Stimulated activated CD8-positive, alpha-beta memory T cell treated with anti-CD3 and anti-CD28 coated beads, Interleukin-4, amount 100 ng/mL, for 48 hours (primary cell): ENCODE measurements at places on chromosomes 5 and 9.

GRCh38 chr9:85909390-85909789 lies 31.6 kb upstream of the NAA35 start:
- DNase-seq = no peak

GRCh38 chr5:135557076-135557838 lies 21.5 kb upstream of the NEUROG1 start:
- DNase-seq = no peak

DNA sequence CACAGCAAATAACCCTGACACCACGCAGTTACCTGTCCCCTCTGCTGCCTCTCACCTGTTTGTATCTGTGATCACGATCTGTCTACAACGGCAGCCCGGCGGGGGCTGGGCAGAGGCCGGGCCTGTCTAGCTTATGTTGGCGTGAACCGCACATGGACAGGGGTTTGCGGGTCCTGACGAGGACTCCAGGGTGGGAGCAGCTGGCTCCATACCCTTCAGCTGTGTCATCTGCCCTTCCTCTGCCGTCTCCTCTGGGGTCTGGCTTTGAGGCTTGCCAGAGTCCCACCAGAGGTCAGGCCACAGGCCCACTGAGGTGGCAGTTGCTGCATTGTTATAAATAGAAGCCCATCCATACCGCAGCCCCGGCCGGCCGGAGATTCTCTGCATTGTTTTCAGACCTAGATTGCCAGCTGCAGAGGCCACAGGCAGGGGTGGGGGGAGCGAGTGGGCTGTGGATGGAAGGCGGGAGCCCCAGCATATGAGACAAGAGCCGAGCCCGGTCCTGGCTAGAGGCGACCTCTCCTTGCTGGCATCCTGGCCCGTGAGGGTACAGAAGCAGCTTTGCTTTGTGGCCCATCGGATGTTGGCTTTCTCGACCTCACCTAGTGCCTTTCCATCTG lies 37.8 kb downstream of the FAM78A start:
- DNase-seq = no peak

- DNase-seq = no peak
Observed at GRCh38 chr9:20997503-20998076, 33.9 kb downstream of the HACD4 start.

- DNase-seq = no peak
Observed at GRCh38 chr9:97981846-97982682, 1.1 kb upstream of the ANP32B start.

DNA sequence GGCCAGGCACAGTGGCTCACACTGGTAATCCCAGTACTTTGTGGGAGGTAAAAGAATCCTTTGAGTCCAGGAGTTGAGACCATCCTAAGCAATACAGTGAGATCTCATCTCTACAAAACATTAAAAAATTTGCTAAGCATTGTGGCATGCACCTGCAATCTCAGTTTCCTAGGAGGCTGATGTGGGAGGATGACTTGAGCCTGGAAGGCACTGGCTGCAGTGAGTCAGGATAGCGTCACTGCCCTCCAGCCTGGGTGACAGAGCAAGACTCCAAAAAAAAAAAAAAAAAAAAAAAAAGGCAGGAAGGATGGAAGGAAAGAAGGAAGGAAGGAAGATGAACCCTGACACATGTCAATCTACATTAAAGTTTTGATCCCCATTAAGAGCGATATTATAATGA lies 1452.2 kb upstream of the ACO1 start:
- no peak for DNase-seq

DNA sequence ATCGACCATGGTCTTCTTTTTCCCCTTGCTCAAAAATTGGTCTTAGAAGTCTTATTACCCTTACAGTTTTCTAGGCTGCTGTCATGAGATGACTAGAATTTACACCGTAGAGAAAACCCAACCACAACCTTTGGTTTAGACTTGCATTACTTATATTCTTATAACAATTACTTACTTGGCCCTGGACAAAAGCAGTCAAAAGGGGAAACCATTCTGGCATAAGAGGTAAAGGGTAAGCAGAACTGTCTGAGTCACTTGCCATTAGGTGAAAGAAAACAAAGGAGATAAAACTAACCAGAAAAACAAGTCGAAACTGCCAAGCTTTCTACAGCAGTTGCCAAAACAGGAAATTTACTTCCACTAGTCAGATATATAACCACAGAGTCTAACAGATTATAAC lies 17.9 kb downstream of the TMEM245 start:
- no peak for DNase-seq

- no peak for DNase-seq
Observed at GRCh38 chr5:39371367-39371635, 7.0 kb upstream of the C9 start.

GRCh38 chr9:105452185-105452584 lies 4.4 kb downstream of the FSD1L start:
- DNase-seq = no peak

DNA sequence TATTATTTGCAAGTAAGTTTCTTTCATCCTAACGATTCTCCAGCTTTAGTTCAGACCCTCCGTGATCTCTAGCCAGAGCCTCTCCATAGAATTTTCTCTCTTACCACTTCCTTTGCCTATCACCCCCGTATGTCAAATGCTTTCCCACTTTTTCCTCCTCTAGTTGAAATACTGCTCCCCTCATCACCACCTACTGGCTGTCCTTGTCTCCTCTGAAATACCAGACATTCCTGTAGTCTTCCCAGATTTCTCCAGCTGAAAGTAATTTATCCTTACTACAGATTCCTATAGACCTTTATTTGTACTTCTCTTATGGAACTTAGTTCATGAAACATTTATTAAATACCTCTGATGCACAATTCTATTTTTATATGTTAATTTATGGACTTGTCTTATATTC lies 36.0 kb upstream of the GLIPR2 start:
- DNase-seq = no peak

DNA sequence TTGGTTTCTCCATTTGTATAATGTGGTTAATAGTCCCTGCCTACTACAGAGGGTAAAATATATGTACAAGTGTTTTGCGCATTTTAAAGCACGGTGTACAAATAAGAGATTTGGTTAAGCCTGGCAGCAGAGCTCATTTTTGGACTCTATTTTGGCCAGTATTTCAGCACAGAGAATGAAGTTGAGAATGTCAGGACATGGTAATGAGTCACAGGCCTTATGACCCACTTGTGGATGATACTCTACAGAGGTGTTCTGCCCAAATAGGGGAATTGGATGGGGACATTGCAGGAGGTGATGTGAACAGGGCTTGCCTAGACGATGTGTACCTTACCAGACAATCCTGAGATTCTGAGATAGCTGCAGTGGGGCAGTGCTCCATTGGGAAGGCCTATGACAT lies 50.6 kb downstream of the MELK start:
- no peak for DNase-seq

- no peak for DNase-seq
Observed at GRCh38 chr9:137744632-137745183, 125.9 kb downstream of the EHMT1 start.

DNA sequence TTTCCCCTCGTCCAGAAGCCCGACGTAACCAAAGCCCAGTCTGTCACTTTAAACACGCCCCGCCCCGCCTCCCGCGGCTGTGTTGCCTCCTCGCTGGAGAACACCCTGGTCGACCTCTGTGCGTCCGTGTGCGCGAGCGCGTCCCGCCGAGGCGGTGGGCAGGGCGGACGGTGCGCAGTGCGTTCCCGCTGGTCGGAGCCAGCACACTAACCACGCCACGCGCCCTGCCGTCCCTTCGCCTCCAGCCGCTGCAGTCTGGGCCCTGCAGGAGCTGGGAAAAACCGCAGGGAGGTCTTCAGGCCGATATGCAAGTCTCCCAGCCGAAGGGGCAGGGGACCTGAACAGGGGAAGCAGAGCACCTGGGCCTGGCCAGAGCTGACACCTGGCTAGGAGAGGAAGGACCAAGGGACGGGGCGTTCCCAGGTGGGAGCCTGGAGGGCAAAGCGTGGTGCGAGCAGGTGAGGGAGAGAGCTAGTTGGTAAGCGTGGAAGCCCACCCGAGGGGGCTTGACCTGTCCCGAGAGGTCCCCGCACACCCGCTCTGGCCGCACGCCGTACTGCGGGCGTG lies 1.3 kb upstream of the PHPT1 start:
- DNase-seq = peak; percentile 91

DNA sequence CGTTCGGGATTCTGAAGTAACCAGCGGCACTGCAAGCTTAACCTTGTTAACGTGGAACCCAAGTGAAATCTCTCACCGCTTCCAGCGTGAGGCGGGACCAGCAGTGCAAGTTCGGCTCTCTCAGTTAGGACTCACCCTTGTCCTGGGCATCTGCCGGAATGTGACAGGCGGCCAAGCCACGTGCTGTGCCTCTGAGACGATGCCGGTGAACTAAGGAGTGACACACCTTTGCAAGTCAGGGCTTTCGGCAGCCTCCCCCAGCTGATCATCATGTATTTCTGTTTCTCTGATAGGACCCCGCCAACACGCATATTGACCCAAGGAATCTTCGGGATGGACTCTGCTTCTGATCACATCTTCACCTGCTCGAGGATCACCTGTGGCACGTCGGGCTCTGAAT lies 415.0 kb upstream of the IRX1 start:
- no peak for DNase-seq

DNA sequence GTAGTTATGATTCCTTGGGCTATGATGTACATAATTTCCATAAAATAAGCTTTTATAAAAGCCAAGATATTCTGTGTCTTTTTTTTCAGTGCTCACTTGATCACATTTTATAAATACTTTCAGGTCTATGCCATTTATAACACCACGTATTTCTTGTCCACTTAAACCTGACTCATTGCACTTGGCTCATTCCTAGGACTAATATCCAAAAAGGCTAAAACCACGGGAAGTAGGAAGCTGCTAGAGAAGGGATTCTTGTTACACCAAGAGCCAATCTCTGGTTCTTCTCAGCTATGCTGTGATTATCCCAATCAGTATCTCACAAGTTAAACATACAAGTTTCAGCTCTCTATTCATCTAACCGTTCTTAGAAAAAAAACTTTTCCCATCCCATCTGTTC lies 80.4 kb upstream of the CDH6 start:
- DNase-seq = no peak

- peak; percentile 59 for DNase-seq
Observed at GRCh38 chr5:7927466-7928375, 58.8 kb downstream of the MTRR start.

GRCh38 chr9:107261106-107261505 lies 22.0 kb upstream of the RAD23B start:
- DNase-seq = no peak

GRCh38 chr9:113927277-113927676 lies 51.2 kb downstream of the ZNF618 start:
- DNase-seq = no peak

GRCh38 chr5:66174338-66174737 lies 30.2 kb downstream of the SREK1 start:
- DNase-seq = no peak

GRCh38 chr5:137833463-137833862 lies 34.2 kb upstream of the MYOT start:
- DNase-seq = no peak

GRCh38 chr5:1122511-1123294 lies 10.8 kb upstream of the SLC12A7 start:
- DNase-seq = no peak
